ENCODE measurements at places on chromosomes 2 and 18. TPM values are rescaled to one million over a fixed set of nuclear protein-coding genes. Genes with fewer than 3 reads are reported as not detected.

The PXDN gene
- polyA plus RNA-seq, result 246 TPM

The MAP3K19 gene
- not detected for polyA plus RNA-seq

The DNAH6 gene
- polyA plus RNA-seq, result not detected

DNA sequence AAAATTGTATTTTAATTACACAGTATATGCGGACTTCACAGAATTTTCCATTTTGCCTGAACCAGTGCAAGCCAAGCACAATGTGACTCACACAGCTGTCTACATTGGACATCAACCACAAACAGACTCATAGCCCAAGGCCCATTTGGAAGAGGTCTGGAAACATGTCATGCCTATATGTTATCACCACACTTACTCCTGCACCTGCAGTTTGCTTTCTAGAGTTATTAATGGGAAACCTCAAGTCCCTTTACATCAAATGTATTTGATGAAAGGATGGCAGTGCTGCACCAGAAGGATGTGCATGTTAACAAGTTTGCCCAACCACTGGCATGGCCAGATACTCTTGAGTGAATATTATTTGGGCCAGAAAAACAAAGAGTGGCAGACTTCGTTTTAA is 548.9 kb upstream of the CDH2 start:
- no peak for DNase-seq

- DNase-seq, result no peak
Observed at GRCh38 chr2:240037358-240037757, 7.1 kb upstream of the OR6B2 start.

- peak; percentile 83 for DNase-seq
Observed at GRCh38 chr2:43293744-43294695, 67.6 kb upstream of the ZFP36L2 start.

DNA sequence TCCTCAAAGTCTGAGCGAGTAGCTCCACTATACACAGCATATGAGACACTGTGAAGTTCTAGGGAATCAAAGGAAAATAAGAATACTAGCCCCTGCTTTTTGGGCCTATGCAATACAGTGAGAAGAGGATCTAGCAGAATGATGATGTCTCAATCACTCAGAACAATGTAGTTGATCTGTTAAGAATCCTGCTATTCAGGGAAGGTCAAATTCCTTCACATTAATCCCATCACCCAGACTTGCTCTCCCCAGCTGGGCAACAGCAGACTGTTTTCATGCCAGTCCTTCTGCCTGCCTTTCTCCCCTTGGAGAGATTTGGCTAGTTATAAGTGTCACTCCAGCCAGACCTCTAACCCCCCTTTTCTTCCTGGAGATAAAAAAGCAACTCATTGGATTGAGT is 230.0 kb upstream of the EPHA4 start:
- no peak for DNase-seq

The GCG gene
- not detected for polyA plus RNA-seq

The RND3 gene
- 57.1 TPM for polyA plus RNA-seq

The MYO7B gene
- polyA plus RNA-seq, result 0.17 TPM

GRCh38 chr2:107569496-107569895 is 257.2 kb upstream of the RGPD4 start:
- no peak for DNase-seq

DNA sequence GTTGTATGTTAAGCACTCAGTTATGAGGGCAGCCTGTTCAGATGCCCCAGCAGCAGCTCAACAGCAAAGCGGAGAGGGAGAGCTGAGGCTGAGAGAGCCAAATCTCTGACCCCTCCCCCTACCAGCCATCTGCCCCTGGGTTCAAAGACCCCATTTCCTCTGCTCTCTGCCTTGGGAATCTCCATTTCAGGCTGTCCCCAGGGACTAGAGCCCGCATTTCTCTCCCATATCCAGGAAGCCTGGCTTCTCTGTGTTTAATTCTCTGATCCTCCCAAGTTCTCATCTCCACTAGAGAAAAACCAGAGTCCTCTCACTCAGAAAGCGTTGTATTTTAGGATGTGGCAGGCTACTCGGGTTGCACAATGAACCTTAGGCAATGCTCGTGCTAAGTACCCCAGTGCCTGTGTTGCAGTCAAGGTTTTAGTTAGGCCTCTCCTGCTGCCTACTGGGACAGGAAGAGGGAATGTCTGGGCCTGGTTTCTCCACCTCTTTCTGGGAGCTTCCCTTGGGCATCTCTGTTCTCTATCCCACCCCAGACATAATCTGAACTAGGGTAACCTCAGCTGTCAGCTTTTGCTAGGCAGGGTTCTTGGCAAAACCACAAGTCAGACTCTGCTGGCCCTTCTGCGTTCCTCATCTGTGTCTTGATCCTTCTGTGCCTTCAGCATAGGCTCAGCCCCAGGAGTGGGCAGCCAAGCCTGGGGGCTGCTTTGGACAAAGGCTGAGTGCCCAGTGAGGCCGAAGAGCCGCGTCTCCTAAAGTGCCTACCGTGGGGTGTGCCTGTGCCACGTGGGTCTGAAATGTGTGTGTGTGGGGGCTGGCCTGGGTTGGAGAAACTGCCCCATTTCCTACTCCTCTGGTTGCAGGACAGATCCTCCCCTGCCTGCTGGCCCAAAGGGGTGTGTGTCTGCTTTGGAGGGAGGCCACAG is 96.8 kb downstream of the STPG4 start:
- no peak for DNase-seq

GRCh38 chr2:71460595-71461303 is 7.4 kb downstream of the DYSF start:
- peak; percentile 72 for DNase-seq

The FABP1 gene
- polyA plus RNA-seq, result not detected

The RNU2-63P gene
- 60.5 TPM for polyA plus RNA-seq

GRCh38 chr2:235647877-235648276 is 154.0 kb downstream of the AGAP1 start:
- DNase-seq, result no peak
